ENCODE measurements at places on chromosomes 11 and 22.

- DNase-seq = no peak
These were observed 37.1 kb downstream of the SVIP start for GRCh38 chr11:22792497-22792896.

DNA sequence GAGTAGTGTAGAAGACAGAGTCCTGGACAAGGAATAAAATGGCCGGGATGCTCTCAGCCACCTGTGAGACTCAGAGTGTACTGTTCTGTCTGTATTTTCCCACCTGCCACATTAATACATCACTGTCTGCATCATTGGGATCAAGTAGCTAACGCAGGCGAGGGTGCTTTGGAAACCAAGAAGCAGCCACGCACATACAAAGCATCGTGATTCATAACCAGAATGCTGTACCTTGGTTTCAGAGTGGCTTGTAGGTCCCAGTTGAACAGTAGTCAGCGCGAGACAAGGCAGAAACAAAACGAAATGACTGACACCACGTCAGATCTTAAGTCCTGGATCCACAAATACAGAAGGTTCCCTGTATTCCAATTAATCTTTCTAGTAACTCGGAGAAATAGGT, 198.3 kb downstream of the GRIK4 start:
- no peak for DNase-seq

DNA sequence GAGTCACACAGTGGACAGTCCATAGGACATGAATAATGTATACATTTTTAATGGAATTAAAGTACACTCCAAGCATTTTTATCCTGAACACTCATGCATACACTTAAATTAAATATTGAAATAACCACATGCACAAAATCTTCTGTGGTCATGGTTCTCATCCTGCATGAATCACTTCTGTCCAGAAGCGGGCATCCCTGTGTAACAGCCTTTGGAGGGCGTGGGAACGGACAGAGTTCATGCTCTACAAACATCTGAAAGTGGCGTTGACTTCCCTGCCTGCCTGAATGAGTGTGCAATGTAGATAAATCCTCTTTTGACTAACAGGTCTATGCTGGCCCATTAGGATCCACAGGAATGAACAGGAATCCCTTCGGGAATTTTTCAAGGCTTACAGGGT, 780.2 kb downstream of the BRD1 start:
- no peak for DNase-seq

DNA sequence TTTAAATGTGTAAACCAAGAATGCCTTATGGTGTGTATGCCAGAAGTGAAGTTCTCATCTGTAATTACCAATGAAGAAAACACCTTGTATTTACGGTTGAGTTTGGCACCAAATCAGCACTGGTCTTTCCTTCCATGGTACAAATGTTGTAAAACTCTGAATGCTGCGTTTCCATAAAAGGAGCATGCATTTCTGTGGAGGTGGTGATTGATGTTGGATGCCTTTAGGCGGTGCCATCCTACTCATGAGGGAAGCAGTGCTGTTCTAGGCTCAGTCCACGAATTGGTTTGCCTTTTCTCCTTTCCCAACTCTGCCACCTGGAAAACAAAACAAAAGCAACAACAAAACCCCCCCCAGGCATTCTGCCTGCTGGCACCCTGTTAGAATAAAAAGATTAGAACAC, 124.4 kb downstream of the TEAD1 start:
- no peak for DNase-seq

- peak; percentile 63 for DNase-seq
These were observed 252.7 kb downstream of the TMEM135 start for GRCh38 chr11:87290304-87290922.

DNA sequence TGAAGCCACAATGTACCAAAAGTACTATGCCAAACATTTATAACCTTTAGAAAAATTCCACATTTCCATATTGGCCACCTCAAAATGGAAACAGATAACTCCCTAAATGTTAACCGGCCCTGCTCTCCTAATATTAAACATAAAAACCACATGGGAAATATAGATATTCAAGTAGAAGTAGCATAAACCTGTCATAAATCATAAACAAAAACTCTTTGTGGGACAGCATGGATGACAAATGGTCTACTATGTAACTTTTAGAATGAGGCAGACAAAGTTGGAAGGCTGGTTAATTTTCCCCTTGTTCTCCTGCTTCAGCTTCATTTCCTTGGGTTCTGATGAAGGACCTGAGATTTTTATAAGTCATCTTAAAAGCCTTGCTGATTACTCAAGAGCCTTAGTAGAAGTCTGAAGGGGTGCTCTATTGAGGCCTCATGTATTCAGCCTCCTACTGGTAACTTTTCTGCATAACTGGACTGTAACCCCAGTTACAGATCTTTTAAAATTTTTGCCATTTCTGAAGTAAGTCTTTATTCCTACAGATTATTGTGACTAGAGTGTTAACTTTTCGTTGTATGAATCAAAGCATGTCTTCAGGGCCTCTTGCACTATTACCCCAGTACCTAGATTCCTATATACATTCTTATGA, 116.4 kb downstream of the STIM1 start:
- DNase-seq = no peak

GRCh38 chr22:44438481-44439131, 59.4 kb downstream of the RTL6 start:
- DNase-seq = no peak

DNA sequence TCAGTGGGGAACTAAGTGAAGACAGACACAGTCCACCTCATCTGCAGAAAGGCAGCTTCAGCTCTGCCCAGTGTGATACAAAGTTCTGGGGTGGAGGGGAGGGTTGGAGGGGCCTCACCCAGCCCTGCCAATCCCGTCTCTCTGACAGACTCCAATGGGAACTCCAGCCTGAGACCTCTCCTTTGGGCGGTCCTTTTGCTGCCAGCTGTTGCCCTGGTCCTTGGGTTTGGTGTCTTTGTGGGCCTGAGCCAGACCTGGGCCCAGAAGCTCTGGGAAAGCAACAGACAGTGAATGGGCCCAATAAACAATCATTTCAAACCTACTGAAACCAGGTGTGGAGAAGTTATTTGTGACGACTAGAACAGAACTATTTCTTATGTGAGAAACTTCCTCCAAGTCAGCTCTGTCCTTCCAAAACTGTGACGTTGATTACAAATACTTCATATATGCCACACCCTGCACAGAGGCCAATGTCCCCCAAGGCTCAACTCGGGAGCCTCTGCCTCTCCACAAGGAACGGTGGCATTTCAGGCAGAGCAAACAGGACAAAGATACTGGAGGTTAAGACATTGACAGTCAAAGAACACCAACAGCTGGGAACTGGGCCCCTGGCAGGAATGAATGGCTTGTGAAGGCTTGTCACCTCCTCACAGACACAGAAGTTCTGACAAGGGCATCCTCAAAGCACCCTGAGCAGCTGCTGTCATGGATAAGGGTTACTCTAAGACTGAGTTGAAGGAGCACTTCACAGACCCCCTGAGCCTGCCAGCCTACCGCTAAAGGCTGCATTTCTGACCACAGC, 8.2 kb downstream of the ZP1 start:
- no peak for DNase-seq

- DNase-seq = no peak
These were observed 10.8 kb upstream of the TCF20 start for GRCh38 chr22:42281284-42281683.
